ENCODE measurements at places on chromosomes 5 and 9.
A peak's percentile ranks its signal among the peaks of the same experiment; 100 is the strongest.

DNA sequence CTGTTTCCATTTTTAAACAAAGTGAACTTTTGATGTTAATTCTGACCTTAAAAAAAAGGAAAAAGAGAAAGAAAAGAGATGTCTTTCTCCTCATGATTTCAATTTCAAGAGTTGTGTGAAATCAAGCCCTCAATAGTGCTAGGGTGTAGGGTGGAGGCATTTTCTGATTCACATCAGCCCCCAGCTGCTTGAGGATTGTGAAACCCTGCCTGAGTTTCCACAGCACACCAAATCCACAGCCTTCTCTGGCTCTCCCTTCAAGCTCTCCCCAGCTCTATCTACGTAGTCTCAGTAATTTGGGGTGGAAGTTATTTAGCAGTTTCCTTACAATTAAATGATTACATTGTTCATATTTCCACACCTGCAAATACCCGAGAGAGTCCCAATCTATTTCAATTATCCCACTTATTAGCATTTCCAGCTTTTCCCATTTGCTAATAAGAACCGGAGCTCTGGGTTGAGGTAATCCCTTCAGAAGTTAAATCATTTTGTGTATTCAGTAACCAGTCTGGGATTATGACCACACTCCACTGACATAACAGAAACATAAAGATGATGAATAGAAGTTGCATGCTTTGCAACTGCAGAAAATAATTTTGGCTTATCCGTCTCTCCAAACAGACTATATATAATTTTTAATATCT, 54.9 kb downstream of the MTX3 start:
- peak; percentile 62 for DNase-seq

- no peak for DNase-seq
These were observed at the start of gene RORB for GRCh38 chr9:74496819-74497747. Gene RORB, plus strand, starts transcription at chr9:74497335. Its CDS starts 642 bp downstream, at chr9:74497977.

DNA sequence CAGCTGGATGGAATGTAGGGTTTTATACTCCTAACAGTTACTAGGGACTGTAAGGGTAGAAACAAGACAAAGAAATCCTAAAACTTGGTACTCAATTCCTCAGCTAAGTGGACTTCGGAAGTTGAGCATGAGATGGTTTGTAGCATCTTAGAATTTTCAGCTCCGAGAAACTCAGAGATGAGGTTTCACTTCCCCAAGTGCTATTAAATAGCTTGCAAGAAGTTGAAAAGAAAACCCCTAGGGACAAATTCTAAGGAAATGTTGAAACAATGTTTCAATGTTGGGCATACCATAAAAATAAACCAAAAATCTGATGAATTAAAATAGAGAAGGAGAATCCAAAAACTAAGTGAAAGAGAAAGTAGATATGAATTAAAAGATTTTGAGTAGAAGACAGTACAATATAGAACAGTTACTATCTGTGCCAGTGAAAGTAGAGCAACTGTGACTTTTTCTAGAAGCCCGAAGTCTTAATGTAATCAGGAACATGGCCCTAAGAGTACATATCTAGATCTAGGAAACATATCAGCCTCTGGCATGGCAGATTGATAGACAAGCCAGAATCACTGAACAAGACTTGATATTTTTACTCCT, 308.6 kb upstream of the RGMB start:
- DNase-seq: peak; percentile 36

DNA sequence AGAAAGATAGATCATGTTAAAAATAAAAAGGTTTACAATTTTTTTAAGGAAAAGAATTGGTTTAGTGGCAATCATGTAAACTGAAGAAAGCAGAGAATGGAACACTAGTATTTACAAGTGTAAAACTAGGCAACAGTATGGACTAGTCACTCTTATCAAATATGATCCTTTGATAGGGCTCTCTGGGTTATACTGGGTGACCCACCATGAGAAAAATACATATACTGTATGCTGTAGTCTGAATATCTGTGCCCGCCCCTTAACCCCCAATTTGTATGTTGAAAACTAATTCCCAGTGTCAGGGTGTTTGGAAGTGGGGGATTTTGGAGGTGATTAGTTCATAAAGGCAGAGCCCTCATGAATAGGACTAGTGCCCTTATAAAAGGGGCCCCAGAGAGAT, 236.8 kb upstream of the TARS1 start:
- DNase-seq: no peak

DNA sequence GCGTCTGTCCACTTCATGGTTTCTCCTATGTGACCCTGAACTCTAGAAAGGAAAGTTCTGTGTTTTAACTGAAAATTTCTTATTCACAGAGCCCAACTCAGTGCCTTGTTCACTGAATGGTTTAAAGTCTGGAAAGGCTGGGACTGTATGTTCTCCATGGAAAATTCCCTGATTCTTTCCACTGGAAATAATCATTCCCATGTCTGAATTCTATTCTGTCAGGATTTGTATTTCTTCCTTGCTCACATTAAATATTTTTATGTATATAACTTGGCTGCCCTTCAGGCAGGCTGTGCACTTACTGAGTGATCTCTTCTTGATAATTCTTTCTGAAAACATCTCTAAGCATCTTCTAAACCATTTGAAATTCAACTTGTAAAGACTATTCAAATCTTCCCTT, 1126.9 kb upstream of the DMAC1 start:
- no peak for DNase-seq

- DNase-seq: peak; percentile 73
These were observed 57.6 kb downstream of the ANKRD55 start for GRCh38 chr5:56175488-56175887.

- DNase-seq: no peak
These were observed 149.2 kb downstream of the CEP120 start for GRCh38 chr5:123273984-123274383.

DNA sequence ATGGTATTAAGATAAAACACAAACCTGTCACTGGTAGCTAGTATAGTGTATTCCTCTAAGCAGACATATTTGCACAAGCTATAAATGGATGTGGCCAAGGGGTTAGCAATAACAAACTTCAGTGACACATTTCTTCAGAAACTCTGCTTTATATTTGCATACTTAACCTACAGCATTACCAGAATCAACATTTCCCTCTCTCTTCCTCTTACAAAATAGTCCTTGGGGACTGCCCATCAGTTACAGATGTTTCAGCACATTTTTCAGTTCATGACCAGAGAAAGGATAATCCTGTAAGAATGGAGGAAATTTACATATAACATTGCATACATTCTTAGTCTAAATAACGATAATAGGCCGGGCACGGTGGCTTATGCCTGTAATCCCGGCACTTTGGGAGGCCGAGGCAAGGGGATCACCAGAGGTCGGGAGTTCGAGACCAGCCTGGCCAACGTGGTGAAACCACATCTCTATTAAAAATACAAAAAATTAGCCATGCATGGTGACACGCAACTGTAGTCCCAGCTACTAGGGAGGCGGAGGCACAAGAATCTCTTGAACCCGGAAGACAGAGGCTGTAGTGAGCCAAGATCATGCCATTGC, 25.3 kb upstream of the SLC1A1 start:
- DNase-seq: peak; percentile 10

GRCh38 chr5:493758-494157, 30.5 kb downstream of the SLC9A3 start:
- no peak for DNase-seq

- DNase-seq: no peak
These were observed 7.0 kb downstream of the HSPA9 start for GRCh38 chr5:138568061-138568824.

DNA sequence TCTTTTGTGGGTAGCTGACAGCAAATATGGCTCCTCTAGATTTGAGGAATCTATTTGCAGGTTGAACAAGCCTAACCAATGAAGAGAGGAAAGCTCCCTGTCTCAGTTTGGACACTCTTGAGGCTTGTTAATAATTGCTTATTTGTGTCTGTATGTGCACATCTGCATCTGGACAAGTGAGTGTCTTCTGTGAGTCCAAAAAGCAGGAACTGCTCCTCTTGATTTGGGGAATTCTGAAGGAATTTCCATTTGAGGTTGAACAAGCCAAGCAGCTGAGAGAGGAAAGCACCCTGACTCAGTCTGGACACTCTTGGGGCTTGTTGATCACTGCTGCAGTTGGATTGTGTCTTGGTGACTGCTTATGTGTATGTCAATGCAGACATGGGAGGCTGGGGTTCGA, 211.6 kb downstream of the DTWD2 start:
- DNase-seq: no peak

- DNase-seq: no peak
These were observed 75.1 kb upstream of the SPRY4 start for GRCh38 chr5:142399891-142400290.

DNA sequence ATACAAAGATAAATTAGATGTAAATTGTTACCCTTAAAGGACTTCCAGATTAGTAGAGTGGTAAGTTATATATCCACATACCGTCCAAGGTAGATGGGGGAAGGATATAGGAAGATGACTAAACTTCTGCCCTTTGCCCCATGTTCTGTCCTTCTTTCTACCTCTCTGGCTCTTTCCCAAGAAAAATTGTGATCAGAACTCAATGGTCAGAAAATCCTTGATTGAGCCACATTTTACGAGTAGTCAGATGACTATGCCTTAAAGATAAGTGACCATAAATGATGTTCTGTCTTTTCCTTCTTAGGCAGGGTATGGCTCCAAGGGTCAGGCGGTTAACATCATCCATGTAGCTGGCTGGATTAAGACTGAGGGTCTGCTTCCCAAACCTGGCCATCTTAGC, 4.4 kb downstream of the FRRS1L start:
- DNase-seq: no peak

DNA sequence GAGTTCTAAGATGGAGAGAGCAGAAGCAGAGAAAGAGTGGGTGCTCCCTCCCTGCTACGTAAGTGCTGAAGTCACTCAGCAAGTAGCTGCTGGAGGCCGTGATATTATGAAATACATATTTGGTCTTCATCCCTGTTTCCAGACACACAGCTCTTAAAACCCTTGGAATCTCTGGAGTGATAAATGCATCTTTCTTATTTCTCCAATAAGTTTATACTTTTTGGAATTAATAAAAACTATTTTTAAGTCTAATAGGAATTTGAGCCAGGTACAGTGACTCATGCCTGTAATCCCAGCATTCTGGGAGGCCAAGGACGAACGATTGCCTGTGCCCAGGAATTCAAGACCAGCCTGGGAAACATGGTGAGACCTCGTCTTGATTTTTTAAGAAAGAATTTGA, 60.6 kb downstream of the AUH start:
- no peak for DNase-seq

- DNase-seq: no peak
These were observed 299.6 kb downstream of the EPB41L4A start for GRCh38 chr5:112119508-112119907.

DNA sequence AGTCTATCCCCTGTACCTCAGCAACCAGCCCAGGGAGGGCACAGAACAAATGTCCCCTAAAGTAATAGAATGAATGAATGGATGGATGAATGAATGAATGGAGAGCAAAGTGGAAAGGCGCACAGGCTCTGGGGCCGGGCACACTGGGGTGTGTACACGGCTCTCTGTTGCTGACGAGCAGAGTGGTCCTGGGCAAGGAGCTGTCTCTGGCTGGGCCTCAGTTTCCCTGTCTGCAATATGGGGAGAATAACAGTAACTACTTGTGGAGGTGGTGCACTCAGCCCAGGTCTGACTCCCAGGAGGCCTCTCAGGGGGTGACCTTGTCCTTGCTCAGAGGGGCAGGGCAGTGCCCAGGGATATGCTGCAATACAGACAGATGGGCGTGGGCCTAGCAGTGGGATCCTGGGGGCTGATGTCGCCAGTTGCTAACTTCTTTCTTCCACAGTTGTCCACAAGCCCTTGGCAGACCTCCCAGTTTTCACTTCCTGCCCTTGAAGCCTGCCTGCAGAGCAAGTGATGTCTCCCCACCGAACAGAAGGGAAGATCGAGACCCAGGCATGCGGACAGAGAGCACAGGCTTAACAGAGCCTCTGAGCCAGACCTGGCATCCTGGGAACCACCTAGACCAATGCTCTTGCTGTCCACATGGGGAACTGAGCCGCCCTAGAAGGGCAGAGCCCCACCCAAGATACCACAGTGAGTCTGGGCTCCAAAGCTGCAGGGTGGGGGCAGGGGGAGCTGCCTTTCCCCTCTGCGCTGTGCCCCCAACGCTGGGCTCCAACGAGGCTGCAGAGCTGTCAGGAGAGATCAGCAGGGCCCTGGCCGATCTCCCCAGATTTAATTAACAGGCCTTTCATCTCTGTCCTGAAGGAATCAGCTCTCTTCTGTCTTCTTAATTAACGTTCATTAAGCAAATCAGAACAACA, 13.6 kb upstream of the LAMC3 start:
- peak; percentile 26 for DNase-seq

DNA sequence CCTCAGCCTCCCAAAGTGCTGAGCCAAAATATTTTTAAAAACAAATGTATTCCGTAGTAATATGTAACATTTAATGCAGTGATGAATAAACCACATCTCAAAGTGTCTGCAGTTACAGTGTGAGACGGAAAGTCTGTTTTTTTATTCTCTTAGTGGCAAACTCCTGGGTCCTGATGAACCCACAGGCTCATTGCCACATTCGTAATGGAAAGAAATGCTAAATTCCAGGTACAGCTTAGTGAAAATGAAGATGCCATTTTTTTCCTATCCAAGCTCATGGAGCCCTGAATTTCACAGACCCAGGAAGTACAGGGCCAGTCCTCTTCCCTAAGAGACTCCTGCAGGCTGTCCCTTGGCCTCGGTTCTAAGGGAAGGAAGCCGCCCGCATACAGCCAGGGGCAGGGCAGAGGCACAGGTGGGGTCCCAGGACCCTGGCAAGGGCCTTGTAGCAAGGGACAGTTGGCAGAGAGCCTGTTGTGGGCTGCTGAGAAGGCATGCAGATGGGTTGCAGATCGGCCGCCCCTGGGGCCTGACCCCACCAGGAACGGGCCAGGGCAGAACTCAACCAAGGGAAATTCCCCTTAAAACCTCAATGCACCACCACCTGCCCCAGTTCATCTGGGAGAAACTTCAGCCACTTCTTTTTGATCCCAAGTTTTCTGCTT, 36.2 kb downstream of the IPPK start:
- DNase-seq: no peak

DNA sequence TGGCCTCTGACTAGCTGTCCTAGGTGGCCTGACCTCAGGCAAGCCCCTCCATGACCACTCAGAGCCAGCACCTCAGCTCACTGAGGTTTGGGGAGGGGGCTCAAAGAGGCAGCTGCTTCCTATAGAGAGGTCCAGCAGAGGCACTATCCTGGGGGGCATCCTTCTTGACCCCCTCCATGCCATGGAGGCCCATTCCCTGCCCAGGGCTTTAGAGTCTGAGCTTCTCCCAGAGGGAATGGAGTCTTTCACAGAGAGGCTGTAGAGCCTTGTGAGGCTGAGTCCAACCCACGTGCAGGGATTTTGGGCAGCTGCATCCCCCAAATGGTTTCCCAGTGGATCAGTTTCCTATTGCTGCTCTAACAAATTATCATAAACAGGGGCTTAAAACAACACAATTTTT, 16.9 kb downstream of the IRF1 start:
- DNase-seq: no peak

- DNase-seq: no peak
These were observed 25.1 kb downstream of the PPIP5K2 start for GRCh38 chr5:103145196-103145595.

Measured in skeletal muscle cell (primary cell).